ENCODE measurements at places on chromosomes 3 and 15.

DNA sequence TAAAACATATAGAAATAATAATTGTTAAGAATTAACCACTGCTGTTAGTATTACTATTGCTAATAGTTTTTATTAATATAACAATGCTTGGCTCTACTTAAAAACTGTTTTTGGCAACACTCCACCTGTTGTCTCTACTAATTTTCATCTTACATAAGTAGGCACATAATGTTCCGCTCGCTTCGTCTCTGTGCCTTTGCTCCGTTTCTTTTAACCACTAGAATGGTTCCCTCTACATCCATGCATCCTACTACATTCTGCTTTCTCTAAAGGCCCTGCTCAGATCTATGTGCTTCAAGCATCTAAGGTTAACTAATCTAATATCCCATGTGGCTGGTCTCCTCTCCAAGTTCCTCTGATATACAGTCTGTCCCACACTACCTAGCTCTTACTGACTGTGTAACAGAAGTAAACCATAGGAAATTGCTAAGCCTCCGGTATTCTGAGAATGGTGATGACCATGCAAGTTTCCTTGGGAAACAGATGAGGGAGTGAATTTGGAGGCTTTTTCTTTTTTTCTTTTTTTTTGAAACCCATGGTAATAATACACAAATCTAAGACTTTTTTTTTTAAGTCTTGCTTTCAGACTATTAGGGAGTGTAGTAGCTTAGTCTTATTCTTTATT lies 138.3 kb downstream of the P3H2 start:
- no peak for DNase-seq

GRCh38 chr3:190017521-190018288 lies 103.0 kb downstream of the P3H2 start:
- no peak for DNase-seq

DNA sequence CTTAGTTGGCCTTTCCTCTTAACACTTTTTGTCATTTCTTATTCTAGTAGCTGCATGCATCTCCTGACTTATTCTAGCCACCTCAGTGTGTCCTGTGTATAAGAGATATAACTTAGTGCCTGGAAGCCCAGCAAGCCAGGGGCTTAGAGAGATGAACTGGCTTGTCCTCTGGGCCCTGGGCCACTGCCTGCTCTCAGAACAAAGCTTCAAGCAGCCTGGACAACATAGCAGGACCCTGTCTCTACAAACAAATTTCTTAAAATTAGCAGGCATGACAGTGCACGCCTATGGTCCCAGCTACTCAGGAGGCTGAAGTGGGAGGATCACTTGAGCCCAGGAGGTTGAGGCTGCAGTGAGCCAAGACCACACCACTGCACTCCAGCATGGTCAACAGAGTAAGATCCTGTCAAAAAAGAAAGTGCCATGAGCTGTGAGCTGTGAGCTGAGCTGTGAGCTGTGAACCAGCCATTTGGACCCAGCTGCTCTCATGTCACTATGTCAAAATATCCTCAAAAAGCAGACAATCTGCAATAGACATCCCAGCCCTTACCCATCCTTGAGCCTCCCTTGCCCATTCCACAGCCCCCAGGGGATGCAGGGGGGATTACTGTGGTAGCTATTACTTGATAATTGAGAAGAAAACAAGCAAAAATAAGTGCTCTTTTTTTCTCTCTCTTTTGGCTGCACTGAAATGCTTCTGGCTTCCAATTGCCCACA lies 174.5 kb downstream of the OPA1 start:
- DNase-seq, result no peak

DNA sequence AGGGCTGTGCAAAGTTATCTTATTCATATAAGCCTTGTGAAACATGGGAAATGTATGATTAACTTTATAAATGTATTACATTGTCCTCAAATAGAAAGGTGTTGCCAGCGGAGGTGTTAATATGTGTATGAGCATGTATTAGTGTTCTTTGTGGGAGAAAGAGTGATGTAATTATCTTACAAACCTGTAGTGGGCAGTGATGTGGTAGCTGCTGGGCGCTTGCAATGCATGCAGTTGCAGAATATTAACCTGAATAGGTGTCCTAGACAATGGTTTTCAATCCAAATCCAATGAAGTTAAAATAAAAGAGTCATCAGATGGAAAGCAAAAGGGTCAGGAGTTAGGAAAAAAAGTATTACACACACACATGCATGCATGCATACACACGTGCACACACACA lies 881.3 kb upstream of the CADM2 start:
- no peak for DNase-seq

GRCh38 chr3:17166369-17166768 lies 281.6 kb downstream of the PLCL2 start:
- DNase-seq, result no peak

Measured in NCI-H1417 treated with DMSO at 0.1 percent for 48 hours (cell line).